Erythroblast (primary cell): ENCODE measurements at places on chromosomes 1 and 21.
A peak's percentile ranks its signal among the peaks of the same experiment; 100 is the strongest.

DNA sequence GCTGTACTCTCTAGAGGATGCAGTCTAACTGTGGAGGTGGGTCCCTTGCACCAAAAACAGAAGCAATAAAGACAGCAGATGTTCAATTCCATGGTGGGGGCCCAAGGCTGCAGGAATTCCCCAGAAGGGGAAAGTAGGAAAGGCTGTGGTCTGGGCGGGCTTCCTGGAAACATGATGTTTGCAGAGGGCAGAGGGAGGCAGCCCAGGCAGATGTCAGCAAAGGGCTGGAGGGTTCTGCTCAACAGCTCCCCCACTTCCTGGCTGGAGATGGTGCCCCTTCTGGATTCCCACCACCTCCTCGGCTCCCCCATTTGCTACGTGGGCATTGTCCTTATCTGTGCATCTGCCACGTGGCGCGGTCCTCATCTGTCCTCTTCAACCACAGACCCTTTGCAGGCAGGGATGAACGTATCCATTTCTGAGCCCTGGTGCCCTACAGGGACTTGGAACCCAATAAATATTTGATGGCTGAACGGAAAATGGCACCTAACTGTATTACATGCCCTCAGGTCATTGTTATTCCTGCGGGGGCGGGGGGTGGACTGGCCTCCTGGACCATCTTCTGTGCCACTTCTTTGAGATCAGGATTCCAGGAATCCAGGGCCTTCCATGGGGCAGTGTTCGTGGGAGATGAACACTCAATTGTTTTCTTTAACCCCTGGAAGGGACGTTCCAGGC lies 8.4 kb upstream of the GUCA2B start:
- DNase-seq = no peak

DNA sequence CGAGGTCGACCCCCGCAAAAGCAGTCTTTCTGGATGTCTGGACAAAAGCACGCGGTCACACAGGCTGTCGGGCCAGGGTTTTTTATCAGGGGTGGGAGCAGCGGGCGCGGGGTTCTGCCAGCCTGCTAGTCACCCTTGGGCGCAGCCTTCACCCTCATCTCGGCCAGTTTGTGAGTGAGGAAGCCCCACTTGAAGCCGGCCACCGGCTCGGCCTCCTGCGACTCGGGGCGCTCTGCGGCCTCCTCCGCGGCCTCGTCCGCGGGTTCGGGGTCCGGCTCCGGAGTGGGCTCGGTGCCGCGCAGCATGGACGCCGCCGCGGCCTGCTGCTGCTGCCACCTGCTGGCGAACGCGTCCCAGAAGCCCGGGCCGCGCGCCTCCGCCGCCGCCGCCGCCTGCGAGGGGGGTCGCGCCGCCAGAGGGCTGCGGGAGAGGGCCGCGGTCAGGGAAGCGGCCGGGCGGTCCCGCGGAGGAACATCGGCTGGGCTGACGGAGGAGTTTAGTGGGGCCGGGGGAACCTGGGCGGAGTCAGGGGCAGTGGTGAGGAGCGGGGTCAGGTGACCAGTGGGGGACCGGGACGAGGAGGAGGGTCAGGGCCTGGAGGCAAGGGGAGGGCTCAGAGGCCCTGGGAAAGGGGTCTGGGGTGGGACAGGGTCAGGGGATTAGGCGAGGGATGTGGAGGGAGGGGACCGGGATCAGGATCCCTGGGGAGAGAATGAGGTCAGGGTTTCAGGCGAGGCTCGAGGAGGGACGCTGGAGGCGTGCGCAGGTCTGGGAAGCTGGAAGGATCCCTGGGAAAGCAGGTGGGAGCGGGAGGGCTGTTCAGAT lies 4.5 kb downstream of the C1orf232 start:
- DNase-seq = peak; percentile 70

- DNase-seq = no peak
These were observed 23.2 kb downstream of the SGIP1 start for GRCh38 chr1:66557157-66557556.

DNA sequence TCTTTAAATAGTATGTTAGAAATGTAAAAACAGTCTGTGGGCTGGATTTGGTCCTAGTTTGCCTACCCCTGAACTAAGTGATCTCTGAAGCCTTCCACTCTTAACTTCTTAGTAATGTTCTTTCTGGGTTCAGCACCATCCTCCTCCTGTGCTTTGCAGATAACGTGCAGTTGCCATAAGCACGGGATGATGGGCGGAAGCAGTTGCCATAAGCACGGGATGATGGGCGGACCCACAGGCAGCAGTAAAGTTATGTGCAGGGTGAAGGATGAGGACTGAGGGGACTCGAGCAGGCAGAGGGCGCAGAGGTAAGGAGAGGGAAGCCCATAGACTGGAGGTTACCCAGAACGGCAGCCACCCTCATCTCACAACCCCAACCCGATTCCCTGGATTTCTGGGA lies 25.6 kb downstream of the GPA33 start:
- DNase-seq = peak; percentile 47

DNA sequence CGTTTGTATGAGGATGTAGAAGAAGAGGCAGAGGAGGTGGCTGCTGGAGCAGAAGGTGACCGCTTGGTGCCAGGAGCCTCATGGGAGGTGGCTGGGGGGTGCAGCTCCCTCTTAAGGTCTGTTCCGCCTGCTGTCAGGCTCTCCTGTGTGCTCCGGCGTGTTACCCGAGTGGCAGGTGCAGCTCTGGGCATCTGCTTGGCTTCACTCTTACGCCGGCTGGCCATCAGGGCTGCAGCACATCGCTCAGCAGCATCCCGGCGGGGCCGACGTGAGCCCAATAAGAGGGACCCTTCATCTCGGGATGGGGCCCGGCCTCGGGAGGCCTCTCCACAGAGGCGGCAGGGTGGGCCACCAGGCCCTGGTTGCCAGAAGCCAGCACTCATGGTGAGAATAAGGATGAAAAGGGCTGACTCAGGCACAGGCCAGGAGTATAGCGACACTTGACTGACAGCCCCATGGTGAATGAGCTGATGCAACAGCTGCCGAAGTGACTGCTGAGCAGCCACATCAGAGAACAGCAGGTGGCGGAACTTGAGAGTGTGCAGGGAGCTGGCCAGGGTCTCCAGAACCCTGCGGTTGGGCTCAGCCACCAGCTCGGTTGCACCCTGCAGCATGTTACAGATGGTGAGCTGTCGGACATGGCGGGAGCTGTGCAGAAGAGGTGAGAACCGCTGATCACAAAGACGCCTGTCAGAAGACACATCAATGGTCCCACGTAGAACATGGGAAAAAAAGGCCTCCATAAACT lies 17.5 kb downstream of the LRRC41 start:
- DNase-seq = peak; percentile 38

- no peak for DNase-seq
These were observed 4.8 kb downstream of the ARTN start for GRCh38 chr1:43938383-43938782.

DNA sequence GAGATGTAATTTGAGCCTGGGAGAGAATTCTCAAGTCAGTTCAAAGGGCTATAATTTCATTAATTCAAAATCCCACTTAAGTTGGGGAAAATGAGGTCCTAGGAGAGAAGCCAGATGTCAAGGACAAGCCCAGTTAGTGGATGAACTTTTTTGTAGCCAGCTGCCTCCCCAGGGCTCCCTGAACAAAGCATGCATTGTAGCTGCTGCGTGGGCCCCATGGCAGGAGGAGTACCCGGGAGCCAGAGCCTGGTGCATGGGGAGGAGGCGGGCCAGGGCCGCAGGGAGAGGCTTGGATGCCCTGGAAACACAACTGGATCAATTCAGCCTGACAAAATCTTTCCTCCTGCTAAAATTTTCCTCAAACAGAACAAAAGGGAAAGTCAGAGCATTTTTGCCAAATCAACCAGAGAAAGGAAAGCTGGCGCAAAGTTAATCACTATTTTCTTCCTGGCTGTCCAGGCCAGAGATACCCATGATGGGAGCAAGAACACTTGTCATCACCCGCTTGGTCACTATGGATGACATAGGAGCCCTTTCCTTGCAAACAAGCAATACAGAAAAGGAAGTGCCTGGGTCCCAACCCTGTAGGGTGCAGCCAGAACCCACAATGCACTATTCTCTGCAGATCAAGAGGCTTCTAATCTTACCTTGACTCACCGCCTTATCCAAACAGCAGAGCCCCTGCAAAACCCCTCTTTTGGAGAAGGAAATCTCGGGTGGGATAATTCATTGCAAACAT lies 248.1 kb upstream of the RAB4A start:
- no peak for DNase-seq

GRCh38 chr21:34590520-34590919 lies 24.4 kb downstream of the RCAN1 start:
- DNase-seq = no peak

DNA sequence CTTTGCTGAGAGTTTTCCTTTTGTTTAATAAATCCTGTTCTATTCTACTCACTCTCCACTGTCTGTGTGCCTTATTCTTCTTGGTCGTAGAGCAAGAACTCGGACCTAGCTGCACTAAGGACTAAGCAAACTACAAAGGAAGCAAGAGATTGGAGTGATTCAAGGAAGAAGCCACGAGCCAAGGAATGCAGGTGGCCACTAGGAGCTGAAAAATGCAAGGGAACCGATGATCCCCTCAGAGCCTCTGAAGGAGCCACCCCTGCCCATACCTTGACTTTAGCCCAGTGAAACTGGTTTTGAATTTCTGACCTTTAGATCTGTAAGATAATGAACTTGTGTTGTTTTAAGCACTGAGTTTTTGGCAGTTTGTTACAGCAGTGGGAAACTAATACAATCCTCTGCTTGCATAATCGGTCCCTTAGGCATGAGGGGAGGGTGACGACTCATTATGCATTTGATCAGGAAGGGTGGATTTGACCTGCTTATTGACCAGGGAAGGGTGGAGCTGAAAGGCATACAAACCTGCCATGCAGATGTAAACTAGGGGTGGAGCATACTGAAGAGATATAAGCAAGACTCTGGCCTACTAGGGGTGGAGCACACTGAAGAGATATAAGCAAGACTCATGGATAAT lies 6.2 kb upstream of the CA6 start:
- DNase-seq = no peak

DNA sequence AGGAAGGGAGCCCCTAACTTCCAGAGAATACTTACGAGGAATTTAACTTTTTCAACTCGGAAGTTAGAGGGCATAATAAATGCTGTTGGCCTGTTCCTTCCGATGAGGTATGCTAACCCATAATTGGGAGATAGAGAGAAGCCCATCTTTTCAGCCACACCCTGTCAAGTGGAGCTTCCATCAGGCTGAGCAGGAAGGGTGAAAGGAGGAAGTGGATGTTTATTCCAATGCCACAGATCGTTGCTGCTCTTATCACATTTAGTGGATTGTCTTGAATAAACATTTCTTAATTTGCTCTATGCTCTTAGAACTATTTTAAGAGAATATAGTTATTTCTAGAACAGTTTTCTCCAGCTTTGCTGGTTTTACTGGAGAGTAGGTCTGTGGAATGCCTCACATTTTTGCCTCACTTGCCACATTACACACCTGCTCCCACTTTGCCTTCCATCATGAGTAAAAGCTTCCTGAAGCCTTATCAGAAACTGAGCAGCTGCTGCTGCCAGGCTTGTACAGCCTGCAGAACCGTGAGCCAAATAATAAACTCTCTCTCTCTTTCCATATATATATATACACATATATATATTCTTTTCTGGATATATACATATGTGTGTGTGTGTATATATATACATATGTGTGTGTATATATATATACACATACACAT lies 60.0 kb upstream of the RGS21 start:
- DNase-seq = peak; percentile 31

DNA sequence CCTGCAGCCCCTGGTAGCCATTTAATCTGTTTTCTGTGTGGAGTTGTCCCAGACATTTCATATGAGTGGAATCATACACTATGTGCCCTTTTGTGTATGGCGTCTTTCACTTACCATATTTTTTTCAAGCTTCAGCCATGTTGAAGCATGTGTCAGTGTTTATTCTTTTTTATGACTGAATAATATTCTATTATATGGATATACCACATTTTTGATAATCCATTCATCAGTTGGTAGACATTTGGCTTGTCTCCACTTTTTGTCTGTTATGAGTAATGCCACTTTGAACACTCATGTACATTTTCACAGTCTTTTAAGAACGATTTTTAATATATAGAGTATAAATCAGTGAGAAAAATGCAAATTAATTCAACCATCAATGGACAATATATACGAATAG lies 44.7 kb downstream of the ATF6 start:
- DNase-seq = no peak

GRCh38 chr1:212953321-212953720 lies 3.0 kb downstream of the VASH2 start:
- no peak for DNase-seq

- DNase-seq = no peak
These were observed 51.6 kb downstream of the PLPP3 start for GRCh38 chr1:56527548-56528302.

GRCh38 chr1:246517391-246517790 lies 10.3 kb upstream of the SMYD3 start:
- no peak for DNase-seq

- DNase-seq = no peak
These were observed 148.1 kb downstream of the FGGY start for GRCh38 chr1:59445040-59445439.
